ENCODE measurements at places on chromosomes 7 and 10.

GRCh38 chr7:158280448-158281144 is 307.0 kb downstream of the PTPRN2 start:
- no peak for DNase-seq

GRCh38 chr7:64868499-64868898 is 34.6 kb upstream of the ZNF273 start:
- no peak for DNase-seq

- DNase-seq = no peak
Observed at GRCh38 chr7:157576415-157576814, 239.6 kb downstream of the DNAJB6 start.

DNA sequence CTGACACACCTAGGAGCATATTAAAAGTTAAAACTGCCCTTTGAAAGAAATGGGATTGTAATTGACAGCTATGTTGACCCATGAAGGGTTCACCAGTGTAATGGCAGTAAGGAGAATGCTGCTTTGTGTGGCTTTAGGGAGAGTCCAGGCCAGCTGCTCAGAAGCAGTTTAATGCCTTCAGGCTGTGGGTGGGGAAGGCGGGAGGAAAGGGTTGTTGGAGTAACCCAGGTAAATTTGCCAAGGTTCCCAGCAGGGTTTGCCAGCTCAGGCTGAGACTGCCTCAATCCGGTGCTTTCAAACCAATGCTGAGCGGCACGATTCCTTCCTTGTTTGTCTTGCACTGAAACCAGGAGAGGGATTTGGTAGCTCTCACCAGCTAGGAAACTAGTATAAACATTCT is 637.2 kb downstream of the INHBA start:
- no peak for DNase-seq

DNA sequence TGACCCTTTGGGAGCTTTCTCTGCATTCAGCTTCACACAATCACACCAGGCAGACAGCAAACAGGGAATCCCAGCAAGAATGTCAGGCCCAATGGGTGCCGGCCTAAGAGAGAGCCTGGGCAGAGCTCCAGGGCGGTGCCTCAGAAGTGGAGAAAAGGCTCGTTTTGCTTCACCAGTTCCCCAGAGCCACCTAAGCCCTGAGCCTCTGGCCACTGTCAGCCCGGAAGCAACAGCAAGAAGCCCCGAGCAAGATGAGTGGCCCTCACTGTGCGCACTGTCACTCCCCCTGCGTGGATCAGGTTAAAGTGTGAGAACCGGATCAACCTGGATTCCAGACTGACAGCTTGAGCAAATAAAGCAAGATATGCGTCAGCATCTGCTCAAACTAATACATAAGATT is 14.7 kb downstream of the CNPY1 start:
- DNase-seq = no peak

DNA sequence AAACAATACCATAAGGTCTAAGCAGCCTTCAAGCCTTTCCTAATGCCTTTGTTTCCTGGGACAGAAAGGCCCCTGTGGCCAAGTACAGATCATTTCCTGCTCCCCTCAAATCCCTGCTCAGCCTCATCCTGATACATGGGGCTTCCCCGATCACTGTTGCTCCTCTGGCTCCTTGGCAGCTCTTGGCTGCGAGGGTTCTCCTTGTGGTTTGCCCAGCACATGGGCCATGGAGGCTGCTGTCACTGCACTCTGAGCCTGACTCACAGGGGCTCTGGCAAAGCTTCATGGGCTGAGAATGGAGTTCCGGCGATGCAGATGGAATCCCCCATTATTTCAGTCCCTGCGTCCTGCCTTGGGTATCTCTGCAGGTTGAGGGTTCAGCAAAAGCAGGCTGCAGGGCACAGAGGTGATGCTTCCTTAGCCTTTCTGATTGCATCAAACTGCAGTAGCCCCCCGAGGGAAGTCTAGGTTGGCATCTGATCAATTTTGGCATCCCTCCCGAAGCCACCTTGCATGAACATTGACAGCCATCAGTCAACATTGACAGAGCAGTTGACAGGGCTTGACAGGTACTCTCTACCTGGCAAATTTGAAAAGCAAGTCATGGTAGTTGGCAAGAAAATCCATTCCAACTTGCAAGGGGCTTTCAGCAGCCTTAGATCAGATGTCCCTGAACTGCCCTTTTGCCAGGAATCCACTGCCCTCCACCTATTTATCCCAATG is 168.6 kb downstream of the GFRA1 start:
- no peak for DNase-seq

DNA sequence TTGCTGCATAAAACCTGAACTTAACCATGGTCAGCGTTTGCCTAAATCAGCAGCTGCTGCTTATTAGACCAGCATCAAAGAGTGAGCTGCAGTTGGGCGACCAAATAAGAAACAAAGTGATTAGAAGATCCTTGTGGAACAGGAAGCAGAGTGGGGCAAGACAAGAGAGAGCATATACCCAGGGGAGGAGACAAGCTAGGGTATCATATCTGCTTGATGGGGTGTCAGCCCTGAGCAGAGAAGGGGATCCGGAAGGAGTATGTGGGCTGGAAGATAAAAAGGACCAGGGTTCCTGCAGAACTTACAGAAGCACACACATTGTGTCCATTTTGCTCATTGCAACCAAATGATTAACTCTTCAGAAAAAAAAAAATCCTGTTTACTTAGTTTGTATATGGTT is 213.6 kb downstream of the CELF2 start:
- DNase-seq = no peak

GRCh38 chr7:99363286-99363685 is 11.2 kb upstream of the ARPC1B start:
- no peak for DNase-seq

DNA sequence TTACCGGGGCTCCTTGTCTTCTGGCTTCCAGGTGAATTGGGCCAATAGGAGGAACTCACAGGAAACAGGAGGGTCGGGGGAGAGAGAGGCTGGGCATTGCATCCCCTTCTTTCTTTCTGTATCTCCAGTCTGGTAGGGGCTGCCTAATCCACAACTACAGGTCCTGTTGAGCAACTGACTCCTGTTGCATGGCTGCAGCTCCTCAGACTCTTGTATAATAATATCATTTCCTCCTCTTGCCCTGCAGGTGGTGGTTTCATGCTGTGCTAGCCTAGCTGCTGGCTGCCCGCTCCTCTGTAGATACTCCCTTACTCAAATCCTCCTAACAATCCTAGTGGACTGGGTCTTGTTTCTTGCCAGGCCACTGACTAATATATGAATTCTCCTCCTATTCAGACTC is 276.5 kb upstream of the SMIM30 start:
- DNase-seq = no peak

GRCh38 chr10:12177642-12178041 is 18.0 kb downstream of the NUDT5 start:
- DNase-seq = no peak

DNA sequence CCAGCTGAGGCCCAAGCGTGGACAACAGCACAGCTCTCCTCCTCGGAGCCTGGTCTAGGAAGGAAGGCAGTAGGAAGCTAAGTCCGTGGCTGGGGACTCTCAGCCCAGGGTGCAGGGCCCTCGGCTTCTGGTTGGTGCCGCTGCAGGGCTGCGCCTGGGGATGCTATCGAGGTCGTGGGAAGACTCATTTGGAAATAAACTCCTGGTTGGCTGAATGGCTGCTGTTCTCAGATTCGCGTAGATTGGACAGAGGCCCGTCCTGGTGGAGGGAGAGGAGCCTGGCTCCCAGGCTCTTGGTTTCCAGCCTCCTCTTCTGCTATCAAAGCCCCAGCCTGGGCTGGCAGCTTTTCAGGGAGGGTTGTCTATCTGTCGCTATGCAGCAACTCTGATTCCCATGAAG is 152.6 kb upstream of the FZD8 start:
- no peak for DNase-seq

- no peak for DNase-seq
Observed at GRCh38 chr10:88608052-88608732, 21.6 kb downstream of the LIPJ start.

GRCh38 chr7:103857435-103857834 is 132.0 kb downstream of the RELN start:
- no peak for DNase-seq

DNA sequence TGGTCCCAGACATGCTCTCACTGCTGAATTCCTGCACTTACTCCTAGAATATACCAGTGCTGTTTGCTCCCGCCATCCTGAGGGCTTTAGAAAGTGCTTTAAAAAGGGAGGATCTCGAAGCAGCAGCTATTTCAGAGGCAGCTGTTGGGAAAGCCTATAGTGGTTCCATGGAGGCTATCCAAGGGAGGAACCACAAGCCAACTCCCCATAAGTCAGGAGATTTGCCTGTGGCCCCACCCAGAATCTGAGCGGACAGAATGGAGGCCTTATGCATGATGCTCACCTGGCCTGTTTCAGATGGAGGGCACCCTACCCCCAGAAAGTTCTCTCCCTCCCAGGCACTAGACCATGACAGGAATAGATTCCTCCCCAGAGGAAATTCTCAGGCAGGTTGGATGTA is 2.3 kb upstream of the KCNIP2 start:
- no peak for DNase-seq

DNA sequence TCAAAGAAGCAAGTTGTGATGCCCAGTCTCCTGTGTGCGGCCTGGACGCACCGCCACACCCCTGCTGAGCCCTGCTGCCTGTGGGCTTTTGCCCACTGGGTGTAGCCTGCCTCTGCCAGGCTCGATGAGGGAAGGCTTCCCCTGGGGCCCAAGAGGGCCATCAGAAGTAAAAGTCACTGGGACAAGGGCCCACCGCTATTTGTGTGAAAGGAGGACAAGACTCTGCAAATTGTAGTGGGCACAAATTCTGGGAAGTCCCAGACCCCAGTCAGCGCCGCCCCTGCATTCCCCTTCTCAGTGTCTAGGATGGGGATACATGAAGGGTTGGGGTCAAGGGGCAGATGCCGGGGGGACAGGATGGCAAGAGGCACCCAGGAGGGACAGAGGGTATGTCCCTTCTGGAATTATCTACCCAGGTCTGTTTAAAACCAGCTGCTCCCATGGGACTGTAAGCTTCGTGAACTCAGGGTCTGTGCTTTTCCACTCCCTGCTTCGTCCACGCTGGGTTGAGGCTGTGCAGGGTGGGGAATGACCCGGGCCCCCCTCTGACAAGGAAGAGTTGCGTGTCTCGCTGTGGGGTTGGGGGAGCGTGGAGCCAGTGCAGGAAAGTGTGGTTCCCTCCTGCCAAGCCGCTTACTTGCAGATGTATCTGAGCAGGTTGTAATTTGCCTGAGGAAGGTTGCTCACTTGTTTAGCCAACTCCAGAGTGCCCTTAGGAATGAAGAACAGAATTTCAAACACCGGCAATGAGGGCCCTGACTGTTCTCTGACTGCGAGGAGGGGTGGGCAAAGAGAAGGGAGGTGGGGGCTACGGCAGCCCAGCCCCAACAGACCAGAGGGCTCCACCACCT is 147.2 kb downstream of the MAPK8 start:
- DNase-seq = no peak

DNA sequence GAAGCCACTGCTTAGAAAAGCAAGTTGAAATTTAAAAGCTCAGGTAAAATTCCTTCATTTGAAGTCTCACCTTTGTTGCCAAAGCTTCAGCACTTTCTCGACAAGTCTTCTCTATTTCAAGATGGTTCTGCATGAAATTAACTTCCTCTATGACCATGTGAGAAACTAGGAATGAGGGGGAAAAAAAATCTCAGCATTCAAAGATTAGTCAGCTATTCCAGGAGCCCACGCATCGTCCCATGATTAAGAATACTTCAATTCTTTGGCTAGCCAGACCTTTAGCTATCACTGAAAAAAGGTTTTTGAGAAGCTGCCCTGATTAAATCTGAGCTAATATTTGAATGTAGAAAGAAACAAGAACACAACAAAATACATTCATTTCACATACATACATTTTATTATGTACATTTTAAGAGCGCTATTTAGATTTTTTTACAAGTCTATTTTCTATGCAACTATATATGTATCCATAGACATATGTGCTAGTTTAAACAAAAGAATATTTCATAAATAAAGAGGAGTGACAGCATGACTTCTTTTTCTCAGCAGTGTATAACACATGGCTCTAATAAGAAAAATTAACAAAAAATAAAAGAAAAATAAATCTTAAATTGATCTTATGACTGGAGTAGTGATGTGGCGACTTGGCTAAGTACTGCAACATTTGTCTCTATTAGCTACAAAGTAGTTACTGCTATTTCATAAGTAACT is 44.8 kb downstream of the SHTN1 start:
- DNase-seq = no peak

- DNase-seq = no peak
Observed at GRCh38 chr7:131803816-131804215, 247.4 kb upstream of the PODXL start.

DNA sequence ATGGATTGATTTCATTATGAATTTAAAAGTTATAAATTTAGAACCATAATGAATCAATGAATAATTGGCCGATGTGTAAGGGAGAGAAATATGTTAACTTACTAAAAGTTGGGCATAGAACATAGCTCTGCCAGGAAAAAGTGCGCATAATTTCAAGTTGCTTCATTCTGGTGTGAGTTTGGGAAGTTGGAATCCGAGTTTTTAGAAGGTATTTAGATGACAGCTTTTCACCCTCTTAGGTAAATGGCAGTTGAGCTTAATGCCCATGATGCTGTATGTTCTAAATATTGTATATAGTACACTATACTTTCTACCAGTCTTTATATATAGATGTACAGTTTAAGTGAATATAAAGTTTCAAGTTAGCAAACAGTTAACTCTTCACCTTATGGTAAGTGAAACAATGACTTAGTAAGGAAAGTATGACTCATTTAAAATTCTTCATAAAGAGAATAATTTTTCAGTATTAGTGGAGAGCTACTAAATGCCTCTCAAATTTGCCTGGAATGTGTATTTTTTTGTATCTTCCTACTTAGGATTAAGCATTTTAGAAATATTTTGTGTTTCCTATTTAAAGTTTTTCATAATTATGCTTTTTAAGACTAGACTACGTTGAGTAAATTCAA is 1.6 kb downstream of the C1GALT1 start:
- DNase-seq = no peak

DNA sequence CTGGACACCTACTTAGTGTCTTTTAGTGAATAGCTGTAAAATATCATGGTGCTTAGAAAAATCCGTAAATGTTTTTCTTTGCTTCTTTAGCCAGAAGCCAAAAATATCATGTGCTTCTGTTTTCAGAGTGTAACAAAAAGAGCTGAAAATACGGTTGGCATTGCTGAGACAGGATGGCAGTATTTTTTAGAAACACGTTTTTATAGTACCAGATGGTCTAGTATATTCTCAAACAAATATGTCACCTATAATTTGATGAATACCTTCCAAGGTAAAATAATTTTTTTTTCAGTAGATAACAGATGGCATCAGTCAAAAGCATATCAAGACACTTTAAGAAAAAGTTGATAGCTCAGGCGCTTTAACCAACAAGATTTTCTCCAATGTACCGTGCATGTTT is 326.6 kb downstream of the PHF14 start:
- no peak for DNase-seq

DNA sequence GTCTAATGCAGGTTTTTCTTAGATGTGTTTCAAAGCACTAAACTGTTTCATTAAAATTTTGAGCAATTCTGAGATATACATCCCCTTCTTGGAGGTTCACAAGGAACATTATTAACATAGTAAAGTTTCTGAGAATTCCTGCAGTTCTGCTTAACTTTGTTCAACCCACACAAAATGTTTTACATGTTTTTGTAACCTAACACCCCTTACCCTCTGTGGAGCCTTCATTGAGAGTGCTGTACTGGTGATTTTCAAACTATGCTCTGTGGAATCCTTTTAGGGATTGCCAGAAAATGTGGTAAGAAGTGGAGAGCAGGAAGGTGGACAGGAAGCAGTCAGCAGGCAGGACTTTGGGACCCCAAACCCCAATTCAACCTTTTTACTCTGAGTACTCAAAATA is 53.6 kb upstream of the ABCB5 start:
- no peak for DNase-seq
